Pericardium fibroblast (primary cell): ENCODE measurements at places on chromosomes 16 and 17. TPM values are rescaled to one million over a fixed set of nuclear protein-coding genes. Genes with fewer than 3 reads are reported as not detected.

NUFIP2 gene
- 22.7 and 25.4 TPM in 2 replicates for total RNA-seq

SEPTIN12 gene
- not detected in 2 replicates for total RNA-seq

TRAF4 gene
- total RNA-seq: 17.9 and 27.9 TPM in 2 replicates

HOXB1 gene
- not detected in 2 replicates for total RNA-seq

OGFOD3 gene
- total RNA-seq: 24.5 and 32.1 TPM in 2 replicates

SP6 gene
- total RNA-seq: 0.26 TPM in 1 of 2 replicates, not detected in the other

CLUH gene
- total RNA-seq: 31.5 and 34.4 TPM in 2 replicates

PHF23 gene
- 37.1 and 52.7 TPM in 2 replicates for total RNA-seq

ANKFN1 gene
- total RNA-seq: not detected in 2 replicates

ACACA gene
- total RNA-seq: 33.4 and 37.0 TPM in 2 replicates

NPIPB9 gene
- not detected in 2 replicates for total RNA-seq

SLC22A31 gene
- total RNA-seq: 1.1 TPM in 1 of 2 replicates, not detected in the other

EFNB3 gene
- 3.3 and 4.9 TPM in 2 replicates for total RNA-seq

DPEP3 gene
- total RNA-seq: not detected in 2 replicates

MLKL gene
- total RNA-seq: 2.8 and 4.6 TPM in 2 replicates

HASPIN gene
- total RNA-seq: 0.47 and 1.4 TPM in 2 replicates

TBX4 gene
- not detected in 2 replicates for total RNA-seq

UNKL gene
- 8.8 and 14.0 TPM in 2 replicates for total RNA-seq

IGF2BP1 gene
- 5.1 and 8.5 TPM in 2 replicates for total RNA-seq

NXPH3 gene
- total RNA-seq: 0.23 and 1.1 TPM in 2 replicates

ETV4 gene
- 4.3 and 4.9 TPM in 2 replicates for total RNA-seq

LITAFD gene
- total RNA-seq: not detected in 2 replicates

VAT1L gene
- 1.3 and 2.0 TPM in 2 replicates for total RNA-seq

MT3 gene
- not detected in 2 replicates for total RNA-seq

GAST gene
- not detected in 2 replicates for total RNA-seq

HOXB4 gene
- total RNA-seq: 1.1 and 4.5 TPM in 2 replicates

FOXF1 gene
- 1.1 and 2.2 TPM in 2 replicates for total RNA-seq

C1QTNF1 gene
- 36.3 and 210 TPM in 2 replicates for total RNA-seq

HSF4 gene
- total RNA-seq: 9.8 and 16.9 TPM in 2 replicates

SLFN13 gene
- total RNA-seq: 0.85 and 2.7 TPM in 2 replicates

MAP3K14 gene
- total RNA-seq: 4.3 and 4.6 TPM in 2 replicates

TSPOAP1 gene
- total RNA-seq: under 0.01 and 0.43 TPM in 2 replicates

PHOSPHO1 gene
- total RNA-seq: 0.12 TPM in 1 of 2 replicates, not detected in the other

CCDC200 gene
- not detected in 2 replicates for total RNA-seq

SMIM22 gene
- total RNA-seq: not detected in 2 replicates

CD300H gene
- not detected in 2 replicates for total RNA-seq

KRT31 gene
- not detected in 2 replicates for total RNA-seq

P2RX5 gene
- total RNA-seq: 0.58 and 1.4 TPM in 2 replicates

UNK gene
- 10.3 and 17.0 TPM in 2 replicates for total RNA-seq

CIITA gene
- total RNA-seq: 0.09 and 0.35 TPM in 2 replicates

LGALS9B gene
- total RNA-seq: not detected in 2 replicates

HOXB2 gene
- 20.5 and 21.0 TPM in 2 replicates for total RNA-seq

NLRC3 gene
- total RNA-seq: not detected in 2 replicates

SIRT7 gene
- total RNA-seq: 10.7 and 10.8 TPM in 2 replicates

PRSS53 gene
- 0.58 and 1.2 TPM in 2 replicates for total RNA-seq

C17orf113 gene
- total RNA-seq: 0.23 and 0.43 TPM in 2 replicates

KIF2B gene
- total RNA-seq: not detected in 2 replicates

SOX8 gene
- total RNA-seq: 0.70 and 1.1 TPM in 2 replicates

SULT1A2 gene
- total RNA-seq: 2.8 TPM in 1 of 2 replicates, not detected in the other

TNK1 gene
- 0.09 and 0.47 TPM in 2 replicates for total RNA-seq

ITGAD gene
- total RNA-seq: not detected in 2 replicates

DOC2A gene
- total RNA-seq: 0.60 TPM in 1 of 2 replicates, not detected in the other

TMEM132E gene
- total RNA-seq: 0.12 and 0.17 TPM in 2 replicates

HOXB8 gene
- 0.47 and 1.0 TPM in 2 replicates for total RNA-seq

ATP6V0D1 gene
- total RNA-seq: 70.6 and 134 TPM in 2 replicates

CLEC18B gene
- not detected in 2 replicates for total RNA-seq

EVPLL gene
- total RNA-seq: not detected in 2 replicates
